Stimulated activated CD4-positive, alpha-beta T cell treated with anti-CD3 and anti-CD28 coated beads, Interleukin-1b, Interleukin-23, amount 100 ng/mL, for 1 hour (primary cell): ENCODE measurements at places on chromosomes 11 and 22.

DNA sequence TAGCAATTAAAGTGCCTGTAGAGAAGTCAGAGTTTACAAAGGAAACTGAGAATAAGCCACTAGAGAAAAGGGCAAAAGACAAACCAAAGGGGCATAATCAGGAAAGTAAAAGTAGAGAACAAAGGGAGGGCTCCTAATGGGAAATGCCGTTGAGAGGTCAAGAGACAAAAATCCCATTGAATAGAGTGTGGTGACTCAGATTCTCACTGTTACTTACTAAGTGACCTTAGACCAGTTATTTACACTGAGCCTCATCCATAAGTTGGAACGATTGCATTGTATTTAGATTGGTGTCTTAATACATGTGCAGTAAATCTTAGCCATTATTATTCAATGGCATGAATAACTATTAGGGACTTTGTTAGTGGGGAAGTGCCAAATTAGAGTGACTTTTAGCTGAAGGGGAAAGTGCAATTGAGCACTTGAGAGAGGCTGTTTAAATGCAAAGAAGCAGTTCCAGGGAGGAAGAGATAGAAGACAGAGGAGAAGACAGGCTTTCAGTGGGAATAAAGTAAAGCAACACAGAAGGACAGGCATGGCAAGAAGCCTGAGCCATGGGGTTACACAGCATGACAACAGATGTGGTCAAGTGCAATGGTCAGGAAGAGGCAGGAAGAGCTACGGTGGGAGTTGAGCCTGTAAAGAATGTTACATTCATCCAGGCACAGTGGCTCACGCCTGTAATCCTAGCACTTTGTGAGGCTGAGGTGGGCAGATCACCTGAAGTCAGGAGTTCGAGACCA lies 82.6 kb downstream of the UBASH3B start:
- DNase-seq, result no peak

DNA sequence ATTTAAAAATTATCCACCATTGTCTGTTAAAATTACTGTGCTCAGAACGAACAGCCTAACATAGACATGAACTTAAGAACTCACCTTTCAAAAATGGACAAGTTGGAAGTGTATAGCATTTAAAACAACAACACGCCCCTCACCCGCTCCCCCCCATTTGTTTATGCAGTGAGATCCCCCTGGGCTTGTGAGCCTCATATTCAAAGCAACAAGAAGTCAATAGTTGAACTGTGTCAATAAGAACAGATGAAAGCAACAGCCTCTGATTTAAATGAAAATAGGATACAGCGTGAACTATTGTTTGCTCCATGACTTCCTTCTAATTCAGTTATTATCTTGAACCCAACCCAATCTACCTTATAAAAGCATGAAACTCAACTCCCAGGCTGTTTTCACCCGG lies 314.2 kb downstream of the BLID start:
- no peak for DNase-seq

GRCh38 chr11:104435494-104435893 lies 271.5 kb upstream of the PDGFD start:
- DNase-seq, result no peak

GRCh38 chr11:122405547-122406341 lies 249.8 kb upstream of the UBASH3B start:
- DNase-seq, result no peak

DNA sequence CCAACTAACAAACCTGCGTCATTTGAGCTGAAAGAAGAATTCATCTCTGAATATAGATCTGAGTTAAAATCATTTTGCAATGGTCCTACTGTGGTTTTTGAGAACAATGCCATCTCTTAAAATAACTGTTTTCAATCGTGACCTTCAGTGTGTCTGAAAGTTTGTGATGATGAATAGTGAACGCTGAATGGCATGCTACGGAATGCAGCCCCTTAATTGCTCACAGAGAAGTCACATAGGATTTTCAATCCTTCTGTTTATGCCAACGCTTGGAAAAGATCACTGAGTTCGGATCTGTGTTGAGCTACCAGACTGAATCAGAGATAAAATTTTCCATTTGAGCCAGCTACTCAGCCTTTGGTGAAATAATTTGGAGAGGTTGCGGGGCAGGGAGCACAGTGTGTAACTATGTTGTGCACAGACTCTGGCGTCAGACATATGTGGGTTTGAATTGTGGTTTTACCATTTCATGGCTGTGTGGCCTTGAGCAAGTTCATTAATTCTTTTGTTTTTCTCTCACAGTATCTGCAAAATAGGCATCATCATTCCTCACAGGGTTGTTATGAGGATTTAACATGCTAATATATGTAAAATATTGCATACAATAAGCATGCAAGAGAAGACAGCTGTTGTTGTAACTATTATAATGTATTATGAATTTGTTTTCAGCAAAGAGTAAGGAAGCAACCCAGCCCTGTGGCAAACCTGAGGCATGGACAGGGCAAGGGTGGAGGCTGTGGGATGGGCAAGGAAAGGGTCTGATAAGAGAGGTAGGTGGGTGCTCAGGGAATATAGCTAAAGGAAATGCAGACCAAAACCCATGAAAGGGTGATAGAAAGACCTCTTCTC lies 679.9 kb downstream of the KCNA4 start:
- no peak for DNase-seq

DNA sequence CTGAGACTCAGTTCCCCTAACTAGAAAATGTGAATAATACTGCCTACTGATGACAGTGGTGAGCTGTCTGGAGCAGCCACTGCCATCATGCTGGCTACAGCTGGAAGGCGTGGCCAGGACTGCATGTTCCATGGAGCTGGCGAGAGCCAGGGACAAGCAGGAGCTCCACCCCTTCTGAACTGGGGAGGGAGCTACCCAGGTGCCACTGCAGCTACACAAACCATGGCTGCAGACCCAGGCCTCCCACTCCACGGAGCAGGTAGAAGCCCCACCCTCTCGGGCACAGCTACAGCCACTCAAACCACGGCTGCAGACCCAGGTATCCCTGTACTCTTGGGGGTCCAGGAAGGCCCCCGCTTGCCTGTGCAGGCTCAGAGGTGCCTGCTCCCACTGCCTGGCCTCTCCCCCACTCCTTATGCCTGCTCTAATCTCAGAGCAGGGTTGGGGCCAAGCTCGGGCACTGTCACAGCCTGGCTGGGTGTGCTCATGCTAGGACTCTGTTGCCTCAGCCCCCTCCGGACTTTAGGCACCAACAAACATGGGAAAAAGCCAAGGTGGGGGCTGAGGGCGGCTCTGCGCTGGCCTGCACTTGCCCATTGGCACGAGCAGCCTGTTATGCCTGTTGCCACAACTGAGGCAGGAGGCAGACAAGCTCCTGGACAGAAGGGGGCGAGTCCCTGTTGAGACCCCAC lies 51.7 kb downstream of the RAB30 start:
- no peak for DNase-seq

GRCh38 chr11:64000740-64001483 lies 14.7 kb downstream of the OTUB1 start:
- no peak for DNase-seq

GRCh38 chr11:10931761-10932670 lies 74.2 kb upstream of the ZBED5 start:
- DNase-seq, result no peak

DNA sequence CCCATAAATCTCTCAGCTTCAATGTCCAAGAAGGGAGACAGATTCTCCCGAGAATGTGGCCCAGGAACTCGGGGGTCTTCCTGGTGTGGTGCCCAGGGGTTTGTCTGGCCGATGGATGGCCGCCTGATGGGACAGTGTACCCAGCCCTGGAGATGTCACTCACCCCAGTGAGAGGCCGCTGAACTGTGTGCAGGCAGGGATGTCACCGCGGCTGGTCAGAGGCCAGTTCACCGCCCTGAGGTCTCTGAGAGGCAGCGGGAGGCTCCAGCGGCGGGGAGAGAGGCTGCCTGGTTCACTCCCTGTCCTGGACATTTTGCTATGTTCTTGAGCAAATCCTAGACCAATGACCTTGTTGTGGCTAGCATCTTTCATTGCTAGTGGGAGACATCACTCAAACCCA lies 1349.5 kb downstream of the BRD1 start:
- DNase-seq, result no peak

- DNase-seq, result no peak
Measured at GRCh38 chr11:1521382-1522080, 35.0 kb upstream of the MOB2 start.

DNA sequence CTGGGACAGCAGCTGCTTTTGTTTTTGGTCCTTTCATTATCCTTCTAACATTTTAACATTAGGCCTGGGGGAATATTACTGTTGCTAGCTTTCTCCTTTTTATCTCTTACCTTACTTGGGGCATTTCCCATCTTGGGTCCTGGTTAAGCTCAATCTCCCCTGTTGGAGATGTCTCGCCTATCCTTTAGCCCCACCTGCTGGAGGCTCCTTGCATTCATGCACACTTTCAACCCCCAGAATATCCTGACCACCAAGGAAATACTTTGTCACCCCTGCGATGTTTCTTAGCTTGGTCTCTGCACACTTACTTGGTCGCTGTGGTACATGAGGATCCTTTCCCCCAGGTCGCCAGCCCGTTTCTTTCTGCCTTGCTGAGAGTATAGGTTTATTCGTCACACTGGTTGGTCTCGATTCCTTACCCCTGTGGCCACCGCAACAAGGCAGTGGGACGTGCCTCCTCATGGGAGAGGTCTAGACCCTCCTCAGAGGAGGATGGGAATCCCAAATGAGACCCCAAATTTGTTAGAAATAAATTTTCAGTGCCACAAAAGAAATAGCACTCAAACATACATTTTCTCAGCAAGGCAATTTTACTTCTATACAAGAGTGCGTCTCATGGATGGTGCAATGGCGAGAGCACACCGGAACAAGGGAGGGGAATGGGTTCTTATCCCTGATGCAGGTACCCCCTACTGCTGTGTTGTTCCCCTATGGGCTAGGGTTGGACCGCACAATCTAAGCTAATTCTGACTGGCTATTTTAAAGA lies 5.4 kb upstream of the TXN2 start:
- DNase-seq, result no peak

- no peak for DNase-seq
Measured at GRCh38 chr11:130123414-130124040, 36.1 kb upstream of the ST14 start.

GRCh38 chr11:8913961-8914660 lies 3.1 kb downstream of the AKIP1 start:
- no peak for DNase-seq

DNA sequence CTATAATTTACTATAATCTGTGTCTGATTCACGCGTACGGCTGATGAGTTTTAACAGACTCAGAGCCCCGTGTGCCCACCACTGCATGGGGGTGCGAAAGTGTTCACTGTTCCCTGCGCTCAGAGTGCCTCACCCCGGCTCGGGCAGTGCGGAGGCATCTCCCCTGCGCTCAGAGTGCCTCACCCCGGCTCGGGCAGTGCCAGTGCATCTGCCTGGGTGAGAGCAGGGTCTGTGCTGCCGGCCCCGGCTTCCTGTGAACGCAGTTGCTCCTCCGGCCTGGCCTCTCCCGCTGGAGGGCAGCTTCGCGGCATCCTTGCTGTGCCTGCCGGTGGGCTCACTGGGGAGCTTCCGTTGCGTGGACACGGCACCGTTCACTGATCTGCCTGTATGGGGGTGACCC lies 14.2 kb downstream of the PTDSS2 start:
- no peak for DNase-seq
